ENCODE measurements at places on chromosomes 1 and 21.

GRCh38 chr1:221234791-221235190 lies 355.5 kb downstream of the HLX start:
- no peak for DNase-seq

GRCh38 chr1:55503663-55504305 lies 288.6 kb upstream of the USP24 start:
- DNase-seq = no peak

GRCh38 chr1:235402457-235403200 lies 35.4 kb downstream of the TBCE start:
- DNase-seq = no peak

DNA sequence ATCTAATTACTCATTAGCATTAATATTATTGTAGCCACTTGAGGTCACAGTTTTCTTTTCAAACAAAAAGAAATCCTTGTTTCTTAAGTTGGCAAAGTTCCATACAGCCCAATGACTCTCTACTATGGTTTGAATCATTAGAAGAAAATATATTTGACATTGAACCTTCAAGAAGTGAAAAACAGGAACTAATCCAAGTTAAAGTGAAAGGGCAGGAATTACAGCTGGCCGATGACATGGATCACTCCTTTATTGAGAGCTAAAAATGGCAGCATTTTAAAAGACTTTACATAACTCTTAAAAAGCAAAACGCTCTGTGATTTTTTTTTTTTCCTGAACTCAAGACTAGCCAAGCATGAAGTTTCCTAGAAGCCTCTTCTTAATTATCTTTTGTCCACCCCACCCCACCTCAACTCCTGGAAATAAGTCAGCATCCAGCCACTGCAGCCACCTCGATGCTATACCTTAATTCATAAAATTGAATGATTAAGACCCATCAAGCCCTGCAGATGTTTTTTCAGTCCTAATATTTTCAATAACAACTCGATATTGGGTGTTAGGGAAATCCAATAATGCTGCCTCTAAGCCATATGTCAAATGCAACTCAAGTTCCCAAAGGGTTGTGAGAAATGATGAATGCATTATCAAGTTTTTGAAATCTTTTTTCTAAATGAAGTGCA lies 323.1 kb downstream of the HHIPL2 start:
- no peak for DNase-seq

DNA sequence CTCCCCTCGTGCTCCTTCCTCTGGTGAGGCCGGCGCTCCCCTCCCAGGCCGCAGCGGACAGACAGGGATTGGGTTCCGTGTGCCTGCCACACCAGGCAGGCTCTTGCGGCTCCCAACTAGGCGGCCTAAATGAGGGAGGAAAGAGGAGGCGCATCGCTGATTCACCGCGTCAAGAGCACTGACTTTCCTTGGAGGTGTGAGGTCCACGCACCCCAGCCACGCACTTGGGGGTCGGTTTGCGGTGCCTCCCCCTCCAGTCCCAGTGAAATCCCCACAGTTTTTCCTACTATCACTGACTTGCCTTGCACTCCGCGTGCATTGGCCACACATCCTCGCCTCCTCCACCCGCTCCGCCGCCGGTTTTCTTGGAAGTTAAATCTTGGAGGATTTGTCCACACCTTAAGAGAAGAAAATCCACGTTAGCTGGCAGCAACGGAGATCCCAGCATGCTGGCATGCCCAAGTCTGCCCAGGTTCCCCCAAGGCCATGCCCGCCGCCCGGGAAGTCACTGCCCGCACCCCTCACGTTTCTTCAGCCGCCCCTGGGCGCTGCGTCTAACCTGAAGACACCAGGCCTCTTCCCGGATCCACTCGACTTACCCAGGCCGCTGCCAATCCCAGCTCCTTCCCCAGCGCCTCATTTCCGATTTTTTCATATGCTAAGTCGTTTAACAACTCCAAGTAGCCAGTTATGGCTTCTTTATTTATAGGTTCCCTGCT lies 1.1 kb upstream of the FOXD3 start:
- DNase-seq = no peak

- no peak for DNase-seq
These were observed 797 bp downstream of the WDR47 start for GRCh38 chr1:109040989-109041620.

- DNase-seq = no peak
These were observed 17.1 kb downstream of the HAO2 start for GRCh38 chr1:119385650-119386049.

DNA sequence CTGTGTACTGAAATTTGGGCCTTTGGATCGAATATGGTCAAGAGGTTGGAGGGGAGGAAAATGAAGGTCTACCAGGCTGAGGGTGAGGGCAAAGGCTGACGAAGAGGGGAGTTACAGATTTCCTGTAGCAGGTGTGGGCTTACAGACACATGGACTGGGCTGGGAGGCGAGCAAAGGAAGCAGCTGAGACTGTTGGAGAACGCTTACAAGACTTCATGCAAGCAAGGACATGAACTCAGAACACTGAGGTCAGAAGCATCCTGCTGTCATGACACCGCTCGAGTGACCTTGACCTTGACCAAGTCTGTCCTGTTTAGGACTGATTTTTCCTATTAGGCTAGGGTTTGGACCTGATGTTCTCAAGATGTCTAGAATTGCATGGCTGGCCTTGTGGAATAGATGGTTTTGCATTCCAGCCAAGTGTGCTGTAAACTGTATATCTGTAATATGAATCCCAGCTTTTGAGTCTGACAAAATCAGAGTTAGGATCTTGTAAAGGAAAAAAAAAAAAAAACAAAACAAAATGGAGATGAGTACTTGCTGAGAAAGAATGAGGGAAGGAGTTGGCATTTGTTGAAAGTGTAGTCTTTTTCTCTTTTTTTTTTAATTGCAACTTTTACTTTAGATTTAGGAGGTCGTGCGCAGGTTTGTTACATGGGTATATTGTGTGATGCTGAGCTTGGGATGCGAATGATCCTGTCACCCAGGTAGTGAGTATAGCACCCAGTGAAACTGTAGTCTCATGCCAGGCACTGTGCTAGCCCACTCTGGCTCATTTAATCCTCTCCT lies 5.8 kb downstream of the ELF3 start:
- DNase-seq = no peak

DNA sequence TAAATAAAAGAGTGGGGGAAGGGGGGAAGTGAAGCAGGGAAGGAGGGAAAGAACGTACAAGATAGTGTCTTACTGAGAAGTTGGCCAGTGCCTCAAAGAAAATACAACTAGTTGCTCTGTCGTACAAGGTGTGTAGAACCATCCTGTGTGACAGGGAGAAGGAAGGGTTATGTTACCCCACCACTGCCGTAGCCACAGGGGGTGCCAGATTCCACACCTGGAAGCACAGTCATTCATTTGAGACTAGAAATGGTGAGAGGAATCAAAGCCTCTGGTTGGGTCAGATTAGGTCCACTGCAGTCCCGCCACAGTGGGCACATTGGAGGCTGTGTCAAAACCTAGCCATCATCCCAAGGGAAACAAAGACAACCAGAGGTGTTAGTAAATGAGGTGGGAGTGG lies 2.7 kb upstream of the ERI3 start:
- no peak for DNase-seq

GRCh38 chr1:245538671-245539070 lies 383.9 kb downstream of the KIF26B start:
- DNase-seq = no peak

GRCh38 chr1:199691540-199691939 lies 336.0 kb upstream of the NR5A2 start:
- no peak for DNase-seq

GRCh38 chr21:42878678-42878992 lies 704 bp downstream of the WDR4 start:
- no peak for DNase-seq

DNA sequence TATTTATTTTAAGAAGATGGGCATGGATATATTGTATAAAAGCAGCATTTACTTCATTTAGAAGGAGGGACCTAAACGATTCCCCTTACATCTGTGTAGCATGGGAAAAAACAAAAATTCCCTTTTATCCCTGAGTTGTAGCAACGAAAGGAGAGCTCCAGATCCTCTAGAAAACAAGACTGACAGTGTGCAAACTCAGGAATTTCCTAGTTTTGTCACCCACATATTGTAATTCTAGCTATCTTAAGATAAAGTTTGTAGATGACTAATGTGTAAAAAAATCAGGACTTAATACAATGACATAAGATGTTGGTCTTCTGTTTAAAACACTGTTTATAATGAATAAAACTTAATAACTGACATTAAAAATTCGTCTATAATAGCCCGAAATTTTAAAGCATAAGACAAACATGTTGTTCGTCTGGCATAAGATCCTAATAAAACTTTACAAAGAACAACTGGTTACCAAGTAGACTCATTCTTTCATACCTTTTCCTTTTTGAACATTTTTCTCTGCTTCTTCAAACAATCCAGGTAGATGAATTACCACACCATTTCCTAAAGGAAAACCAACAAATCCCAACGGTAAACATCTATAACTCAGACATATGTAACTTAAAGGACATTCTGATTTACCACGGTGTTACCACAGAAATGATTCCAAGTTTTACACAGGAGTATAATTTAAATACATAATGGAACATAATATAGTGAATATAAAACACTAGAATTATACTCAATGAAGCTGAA lies 15.2 kb downstream of the ADSS2 start:
- no peak for DNase-seq

GRCh38 chr1:201098992-201099677 lies 13.1 kb downstream of the CACNA1S start:
- no peak for DNase-seq

DNA sequence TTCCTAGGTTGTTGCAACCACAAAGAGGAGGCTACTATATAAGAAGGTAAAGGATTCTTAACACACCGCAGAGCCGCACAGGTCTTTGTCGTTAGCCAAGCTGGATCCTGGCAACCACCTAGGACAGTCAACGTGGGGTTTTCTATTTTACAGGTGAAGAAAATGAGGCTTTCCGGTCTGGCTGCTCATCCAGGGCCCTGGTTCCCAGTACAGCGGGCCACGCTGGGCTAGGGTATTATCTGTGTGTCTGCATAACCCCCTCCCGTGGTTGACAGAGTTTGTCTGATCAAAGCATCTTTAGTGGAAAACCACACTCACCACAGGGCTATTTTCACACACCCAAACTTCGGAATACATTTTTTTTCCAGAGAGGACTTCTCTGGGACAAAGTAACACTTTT lies 39.0 kb upstream of the PDE9A start:
- no peak for DNase-seq

GRCh38 chr21:46301759-46302158 lies 15.6 kb downstream of the YBEY start:
- DNase-seq = no peak

DNA sequence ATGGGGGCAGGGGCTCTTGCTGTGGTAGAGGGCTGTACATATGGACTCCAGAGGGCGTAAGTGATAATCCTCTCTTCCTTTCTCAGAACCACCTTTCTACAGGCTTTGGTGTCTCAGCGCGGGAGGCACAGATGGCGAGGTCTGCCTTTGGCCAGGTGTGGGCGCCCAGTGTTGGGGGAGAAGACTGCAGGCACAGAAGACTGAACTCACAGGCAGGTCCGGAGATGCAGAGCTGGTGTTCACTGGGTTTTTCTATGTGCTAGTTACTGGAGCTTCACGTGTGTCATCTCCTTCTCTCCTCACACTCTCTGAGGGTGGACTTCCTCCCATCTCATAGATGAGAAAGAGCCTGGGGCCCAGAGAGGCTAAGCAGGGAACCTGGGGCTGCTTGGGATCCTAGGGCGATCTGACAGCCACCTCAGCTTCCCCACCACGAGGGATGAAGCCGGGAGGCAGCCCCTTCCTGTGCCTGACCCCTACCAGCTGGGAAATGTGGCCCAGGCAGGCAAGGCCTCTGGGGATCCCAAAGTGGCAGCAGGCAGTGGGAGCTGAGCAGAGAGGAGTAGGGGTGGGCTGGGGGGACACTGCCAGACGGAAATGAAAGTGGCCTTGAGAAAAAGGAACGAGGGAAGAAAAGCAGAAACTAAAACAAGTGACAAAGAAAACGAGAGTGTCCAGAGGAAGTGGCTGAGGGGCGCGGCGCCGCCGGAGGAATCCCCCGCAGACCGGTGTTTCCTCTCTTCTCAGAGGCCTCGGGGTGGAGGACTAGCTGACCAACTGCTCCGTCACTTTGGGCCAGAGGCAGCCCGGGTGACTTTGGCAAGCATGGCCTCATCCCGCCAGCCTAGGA lies 191.6 kb downstream of the HIVEP3 start:
- no peak for DNase-seq

DNA sequence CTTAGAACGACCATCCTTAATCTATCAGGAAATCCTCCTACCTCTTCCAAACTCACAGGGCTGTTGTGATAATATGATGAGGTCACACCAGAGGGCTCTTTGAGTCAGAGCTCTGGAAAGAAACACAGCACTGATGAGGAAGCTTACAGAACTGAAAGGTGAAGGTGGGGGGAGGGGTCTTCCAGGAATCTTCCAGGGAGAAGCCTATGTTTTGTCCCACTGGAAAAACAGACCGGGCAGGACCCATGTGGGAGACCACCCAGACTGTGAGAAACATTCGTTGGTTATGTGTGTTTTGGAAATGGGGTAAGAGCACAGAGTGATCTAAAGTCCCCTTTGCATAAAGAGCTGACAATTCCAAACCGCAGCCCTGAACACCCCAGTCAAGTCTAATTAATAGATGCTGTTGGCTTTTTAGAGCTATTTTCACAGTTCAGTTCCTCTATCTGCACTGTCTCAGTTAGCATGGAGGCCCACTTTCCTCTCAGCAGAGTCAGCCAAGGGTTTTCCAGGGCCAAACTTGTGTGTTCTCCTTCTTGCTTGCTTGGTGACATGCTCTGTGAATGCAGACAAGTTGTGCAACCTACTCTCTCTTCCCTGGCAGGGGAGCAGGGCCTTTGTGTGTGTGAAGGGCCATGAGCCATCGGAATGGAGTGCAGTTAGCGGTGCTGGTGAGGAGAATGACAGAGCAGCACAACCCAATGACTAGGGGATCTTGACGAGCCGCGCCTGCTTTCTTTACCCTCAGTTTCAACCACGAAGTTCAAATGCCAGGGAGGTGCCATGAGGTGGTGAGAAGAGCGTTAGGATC lies 12.3 kb downstream of the PHLDA3 start:
- no peak for DNase-seq

DNA sequence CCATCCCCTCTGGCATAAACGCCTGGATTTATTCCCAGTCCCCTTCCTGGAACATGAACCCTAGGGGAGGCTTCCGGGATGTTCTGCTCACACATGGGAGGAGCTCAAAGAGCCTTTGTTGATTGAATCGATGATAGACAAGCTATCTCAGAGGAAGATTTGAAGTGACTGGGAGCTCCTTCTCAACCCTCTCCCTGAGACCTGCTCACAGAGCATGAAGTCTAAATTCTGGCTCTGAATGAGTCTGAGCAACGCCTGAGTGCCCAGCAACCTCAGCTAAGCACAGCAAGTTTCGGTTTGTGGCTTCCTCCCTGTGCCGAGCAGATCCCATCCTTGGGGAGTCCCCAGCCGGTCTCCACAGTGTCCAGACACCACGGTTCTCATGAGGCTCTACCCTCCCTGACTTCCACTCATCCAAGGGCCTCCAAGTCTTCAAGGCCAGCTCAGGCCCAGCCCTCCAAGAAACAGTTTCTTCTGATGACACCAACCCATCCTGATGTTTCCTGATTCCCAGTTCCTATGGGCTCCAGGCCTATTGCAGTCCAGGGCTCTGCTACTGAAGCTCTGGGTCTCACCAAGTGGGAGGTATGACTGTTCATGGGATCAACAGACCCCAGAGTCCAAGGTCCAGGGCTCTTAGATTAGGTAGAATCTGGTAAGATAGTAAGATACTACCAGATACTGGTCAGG lies 190.8 kb downstream of the DYRK1A start:
- DNase-seq = no peak
